Fibroblast of the conjunctiva (primary cell): ENCODE measurements at places on chromosomes 13 and 19.

GRCh38 chr19:6413721-6414643 is 10.6 kb downstream of the KHSRP start:
- DNase-seq: no peak

DNA sequence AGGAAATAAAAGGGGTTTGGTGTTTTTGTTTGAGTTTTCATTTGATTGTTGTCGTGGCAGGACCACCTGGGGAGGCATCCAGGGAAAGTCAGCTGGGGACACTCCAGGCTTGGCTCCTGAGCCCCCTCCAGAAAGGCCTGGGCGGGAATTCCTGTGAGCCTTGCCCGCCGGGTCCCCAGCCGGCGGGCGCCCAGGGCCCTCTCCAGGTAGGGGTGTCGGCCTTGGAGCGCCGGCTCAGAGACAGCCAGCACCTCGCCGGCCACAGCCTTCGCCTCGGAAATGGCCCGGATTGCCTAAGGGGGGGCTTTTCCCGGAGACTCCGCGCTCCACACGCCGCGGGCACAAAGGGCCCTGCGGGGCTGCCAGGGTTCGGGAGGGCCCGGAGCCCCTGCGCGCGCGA is 125.0 kb downstream of the TNFRSF19 start:
- DNase-seq: no peak

DNA sequence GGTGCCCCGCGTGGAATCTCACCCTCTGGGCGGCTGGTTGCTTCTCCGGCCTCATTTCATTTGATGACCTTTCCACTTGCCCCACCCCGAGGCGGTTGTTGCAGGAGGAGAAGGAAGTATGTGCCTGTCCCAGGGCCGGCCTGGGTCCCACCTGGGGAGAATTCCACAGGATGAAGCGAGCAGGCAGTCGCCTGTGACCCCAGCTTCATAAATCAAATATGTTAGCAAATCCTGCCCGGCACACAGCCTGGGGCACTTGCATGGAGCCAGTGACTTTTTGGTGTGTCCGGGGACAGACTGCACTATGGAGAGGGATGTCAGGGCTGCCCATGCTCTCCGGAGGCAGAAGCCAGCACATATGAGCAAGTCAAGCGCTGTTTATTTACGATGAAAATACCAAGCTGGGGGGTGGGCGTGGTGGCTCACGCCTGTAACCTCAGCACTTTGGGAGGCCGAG is 19.7 kb upstream of the ZBTB7A start:
- no peak for DNase-seq

- DNase-seq: no peak
Measured at GRCh38 chr13:69524459-69525150, 583.0 kb upstream of the ATXN8OS start.

DNA sequence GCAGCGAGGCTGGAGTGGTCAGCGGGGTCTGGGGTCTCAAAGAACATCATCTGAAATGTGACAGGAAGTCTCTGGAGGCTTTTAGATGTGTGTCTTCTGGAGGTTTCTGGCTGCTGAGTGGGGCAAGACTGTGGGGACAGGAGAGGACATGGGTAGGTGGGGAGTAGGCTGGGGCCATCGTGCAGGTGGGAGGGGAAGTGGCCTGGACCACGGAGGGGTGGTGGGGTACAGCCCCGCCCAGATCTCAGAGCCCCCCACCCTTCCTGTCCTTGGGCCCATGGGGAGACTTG is 6.2 kb downstream of the AP1M1 start:
- DNase-seq: no peak

DNA sequence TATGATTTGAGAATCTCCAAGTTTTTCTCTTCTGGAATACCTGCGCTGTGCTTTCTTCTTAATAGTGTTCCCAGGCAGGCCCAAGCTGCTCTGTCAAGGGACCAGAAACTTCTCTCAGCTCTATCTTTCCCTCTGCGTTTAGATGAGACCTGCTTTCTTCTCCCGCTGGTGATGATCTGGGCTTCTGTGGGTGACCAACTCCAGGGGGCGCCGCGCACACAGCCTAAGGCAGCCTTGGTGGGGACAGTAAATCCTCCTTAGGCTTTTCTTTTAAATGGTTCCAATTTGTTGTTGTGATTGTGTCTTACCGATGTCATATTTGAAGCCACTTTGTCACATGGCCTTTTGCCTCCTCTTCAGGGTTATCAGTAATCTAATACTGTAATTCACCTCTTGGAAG is 439.4 kb upstream of the KLF12 start:
- no peak for DNase-seq

- DNase-seq: no peak
Measured at GRCh38 chr13:75639454-75639853, 3.3 kb downstream of the LMO7 start.

DNA sequence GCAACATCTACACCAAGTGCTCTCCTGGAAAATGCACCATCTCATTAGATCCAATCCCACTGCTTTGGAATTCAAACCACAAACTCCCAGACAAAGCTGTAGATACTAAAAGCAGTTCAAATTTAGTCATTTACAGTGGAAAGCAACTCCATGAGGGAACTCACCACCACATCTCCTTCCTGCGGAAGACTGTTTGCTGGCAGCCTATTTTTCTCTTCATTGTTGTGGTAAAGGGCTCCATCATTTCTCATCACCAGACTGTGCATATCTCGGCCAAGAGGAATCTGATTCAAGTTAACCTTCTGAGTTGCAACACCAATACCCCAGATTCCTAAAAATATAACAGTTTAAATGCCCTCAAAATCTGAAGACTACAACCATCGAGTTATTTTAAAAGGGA is 8.4 kb downstream of the SPRYD7 start:
- DNase-seq: peak; percentile 18

DNA sequence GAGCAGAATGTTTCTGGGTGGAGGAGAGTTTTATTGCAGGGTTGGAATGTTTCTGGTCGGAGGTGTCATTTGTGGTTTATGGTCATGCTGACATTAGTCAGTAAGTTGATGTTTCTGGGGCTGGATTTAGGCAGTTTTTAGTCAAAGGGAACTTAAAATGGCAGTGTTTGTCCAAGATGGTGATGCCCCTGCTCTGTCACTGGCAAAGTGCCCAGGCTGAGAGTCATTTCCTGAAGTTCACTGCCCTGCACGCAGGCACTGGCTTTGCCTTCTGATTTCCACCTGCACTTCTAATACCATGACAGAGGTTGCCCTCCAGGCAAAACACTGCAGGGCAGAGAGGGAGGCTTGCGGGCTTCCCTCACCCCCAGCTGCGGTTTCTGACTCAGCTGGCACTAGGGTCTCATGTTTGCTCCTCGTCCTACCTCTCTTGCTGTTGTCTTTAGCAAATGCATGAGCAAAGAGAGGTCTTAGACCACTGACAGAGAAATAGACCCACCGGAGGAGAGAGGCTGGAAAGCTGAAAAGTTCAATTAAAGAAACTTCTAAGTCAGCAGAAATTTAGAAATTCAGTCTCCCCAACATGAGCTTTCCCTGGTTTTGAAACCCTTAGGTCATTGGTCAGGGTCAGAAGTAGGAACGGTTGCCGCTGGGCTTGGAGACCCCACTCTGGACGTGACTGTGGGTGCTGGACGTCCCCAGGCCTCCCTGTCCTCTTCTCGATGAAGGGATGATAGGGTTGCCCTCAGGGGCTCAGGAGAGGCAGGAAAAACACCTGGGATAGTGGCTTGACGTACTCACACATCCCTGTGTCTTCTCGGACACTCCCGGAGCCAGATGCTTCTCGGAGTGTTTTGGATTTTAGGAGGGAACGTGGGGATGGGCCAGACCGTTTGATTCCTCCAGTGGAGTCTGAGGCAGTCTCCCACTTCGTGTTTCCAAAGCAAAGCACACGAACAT is 26.3 kb downstream of the TMEM255B start:
- no peak for DNase-seq

DNA sequence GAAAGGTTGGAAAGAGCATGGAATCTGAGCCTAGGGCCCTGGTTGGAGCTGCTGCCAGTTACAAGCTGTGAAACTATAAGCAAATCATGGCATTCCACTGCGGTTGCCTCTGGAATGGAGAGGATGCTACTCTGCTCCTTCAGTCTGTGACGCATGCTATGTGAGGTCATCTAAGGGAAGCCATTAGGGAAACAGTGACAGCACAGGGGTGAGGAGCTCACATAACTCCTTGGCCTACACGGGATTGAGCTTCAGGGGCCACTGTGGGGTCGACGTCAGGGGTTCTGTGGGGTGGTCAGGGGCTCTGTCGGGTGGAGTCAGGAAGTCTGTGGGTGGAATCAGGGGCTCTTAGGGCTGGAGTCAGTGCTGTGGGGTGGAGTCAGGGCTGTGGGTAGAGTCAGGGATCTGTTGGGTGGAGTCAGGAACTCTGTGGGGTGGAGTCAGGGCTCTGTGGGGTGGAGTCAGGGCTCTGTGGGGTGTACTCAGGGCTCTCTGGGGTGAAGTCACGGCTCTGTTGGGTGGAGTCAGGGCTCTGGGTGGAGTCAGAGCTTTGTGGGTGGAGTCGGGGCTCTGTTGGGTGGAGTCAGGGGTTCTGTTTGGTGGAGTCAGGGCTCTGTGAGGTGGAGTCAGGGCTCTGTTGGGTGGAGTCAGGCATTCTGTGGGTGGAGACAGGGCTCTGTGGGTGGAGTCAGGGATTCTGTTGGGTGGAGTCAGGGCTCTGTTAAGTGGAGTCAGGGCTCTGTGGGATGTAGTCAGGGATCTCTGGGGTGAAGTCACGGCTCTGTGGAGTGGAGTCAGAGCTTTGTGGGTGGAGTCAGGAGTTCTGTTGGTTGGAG is 35.8 kb upstream of the MEDAG start:
- peak; percentile 98 for DNase-seq

DNA sequence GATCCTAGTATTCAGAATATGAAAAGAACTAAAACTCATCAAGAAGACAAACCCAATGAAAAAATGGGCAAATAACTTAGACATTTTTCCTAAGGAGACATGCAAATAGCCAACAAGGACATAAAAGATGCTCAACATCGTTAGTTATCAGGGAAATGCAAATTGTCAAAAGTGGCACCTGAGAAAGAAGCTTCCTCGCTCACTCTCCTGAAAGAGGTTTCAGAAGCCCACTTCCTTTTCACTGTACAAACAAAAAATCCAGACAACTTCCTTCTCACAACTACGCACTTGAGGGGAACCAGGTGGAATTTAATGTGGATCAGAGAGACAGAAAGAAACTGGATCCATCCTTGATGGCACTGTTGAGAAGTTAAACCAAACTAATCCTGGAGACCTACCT is 41.5 kb downstream of the KLF12 start:
- DNase-seq: no peak

DNA sequence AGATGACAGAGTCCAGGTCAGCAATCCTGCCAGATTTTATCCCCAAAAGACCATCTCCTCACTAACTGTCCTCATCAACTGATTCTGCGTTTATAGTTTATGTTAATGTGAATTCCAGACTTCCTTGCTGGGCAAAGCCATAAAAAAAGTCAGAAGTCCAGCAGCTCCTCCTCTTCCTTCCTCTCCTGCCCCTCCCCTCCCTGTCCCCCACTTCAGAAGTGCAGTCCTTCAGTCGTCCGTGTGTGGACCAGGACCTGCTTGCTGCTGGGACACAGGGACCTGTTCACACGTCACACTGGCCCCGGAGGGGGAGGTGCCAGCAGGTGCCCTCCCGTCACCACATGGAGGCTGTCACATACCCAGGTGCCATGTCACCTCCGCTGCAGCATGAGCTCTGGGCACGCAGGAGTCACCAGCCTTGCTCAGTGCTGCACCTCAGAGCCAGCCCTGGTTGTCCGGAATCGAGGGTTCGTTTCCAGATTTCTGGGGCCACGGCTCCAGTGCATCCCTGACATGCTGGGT is 4.0 kb upstream of the MCF2L start:
- DNase-seq: no peak

GRCh38 chr13:82036602-82037001 is 1695.7 kb upstream of the SPRY2 start:
- DNase-seq: no peak

DNA sequence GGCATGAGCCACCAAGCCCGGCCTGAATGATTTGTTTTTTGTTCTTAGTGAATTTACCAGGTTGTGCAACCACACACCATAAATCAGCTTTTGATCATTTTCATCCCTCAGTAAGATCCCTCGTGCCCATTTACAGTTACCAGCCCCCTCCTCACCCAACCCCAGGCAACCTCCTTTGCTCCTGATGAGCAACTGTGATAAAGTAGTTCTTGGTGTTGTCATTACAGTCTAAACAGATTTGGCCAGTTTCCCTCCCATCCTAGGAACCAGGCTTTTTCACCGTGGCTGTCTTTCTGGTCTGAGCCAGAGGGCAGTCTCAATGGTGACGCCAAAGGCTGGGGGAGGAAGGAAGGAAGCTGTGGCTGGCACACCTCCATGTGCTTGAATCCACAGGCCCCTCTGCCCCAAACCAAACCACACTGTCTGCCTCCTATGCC is 61.2 kb upstream of the WDFY2 start:
- DNase-seq: no peak
